ENCODE measurements at places on chromosomes 6 and 20.

- DNase-seq, result no peak
Measured at GRCh38 chr6:166032366-166033200, 135.1 kb downstream of the TBXT start.

DNA sequence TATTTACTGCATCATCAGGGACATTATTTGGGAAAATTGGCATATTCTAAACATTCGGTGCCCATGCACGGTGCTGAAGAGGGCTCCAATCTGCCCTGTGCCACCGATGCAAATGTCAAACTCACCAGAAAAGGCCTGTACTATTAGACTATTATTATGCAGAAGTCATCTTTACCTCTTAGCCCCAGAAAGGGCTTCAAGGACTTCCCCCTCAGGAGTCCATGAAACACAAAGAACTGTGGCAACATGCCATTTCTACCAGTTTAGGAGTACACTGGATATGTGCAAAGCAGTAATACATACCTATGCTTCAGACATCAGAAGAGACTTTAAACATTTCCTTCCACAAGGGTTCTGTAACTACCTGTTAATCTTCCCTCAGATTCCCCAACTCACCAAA is 8.6 kb downstream of the DIDO1 start:
- no peak for DNase-seq

DNA sequence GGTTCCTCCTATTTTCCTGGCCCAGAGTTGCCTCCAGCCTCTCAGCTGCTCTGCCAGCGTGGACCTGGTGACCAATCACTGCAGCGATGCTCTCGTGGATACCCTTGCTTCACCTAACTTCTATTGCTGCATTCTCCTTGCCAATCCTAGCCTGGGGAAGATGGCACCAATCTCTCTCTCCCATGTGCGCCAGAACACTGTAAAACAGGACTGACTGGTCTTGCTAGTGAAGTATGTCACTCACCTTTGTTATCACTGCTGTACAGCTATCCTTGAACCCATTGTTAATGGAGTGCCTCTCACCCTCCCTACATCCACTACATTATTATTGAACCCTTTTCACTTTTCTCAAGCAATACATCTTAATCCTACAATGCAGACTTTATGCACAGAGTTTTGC is 80.1 kb downstream of the LYRM4 start:
- no peak for DNase-seq

DNA sequence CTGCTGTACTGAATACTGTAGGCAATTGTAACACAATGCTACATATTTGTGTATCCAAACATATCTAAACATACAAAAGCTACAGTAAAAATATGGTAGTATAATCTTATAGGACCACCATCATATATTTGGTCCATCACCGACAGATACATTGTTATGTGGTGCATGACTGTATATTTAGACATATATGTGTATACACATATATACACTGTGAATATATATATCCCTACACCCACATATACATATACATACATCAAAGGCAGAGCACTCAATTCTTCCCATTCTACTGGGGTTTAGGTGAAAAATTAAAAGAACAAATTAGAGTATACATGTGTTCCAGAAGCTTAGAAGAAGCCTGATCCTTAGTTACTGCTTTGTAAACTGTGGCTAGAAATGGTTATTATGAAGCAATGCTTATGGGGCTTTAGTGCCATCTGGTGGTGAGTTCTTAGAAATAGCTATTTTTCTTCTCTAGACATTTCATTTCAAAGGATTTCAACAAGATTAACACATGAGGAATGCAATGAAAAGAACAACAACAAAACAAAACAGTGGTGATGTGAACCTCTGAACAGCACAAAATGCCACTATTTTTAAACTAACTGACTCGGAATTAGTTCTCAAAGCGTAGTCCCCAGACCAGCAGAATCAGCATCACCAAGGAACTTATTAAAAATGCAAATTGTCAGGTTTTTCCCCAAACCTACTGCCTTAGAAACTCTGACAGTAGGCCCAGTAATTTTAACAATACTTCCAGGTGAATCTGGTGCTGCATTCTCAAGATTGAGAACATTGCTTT is 38.0 kb downstream of the PKHD1 start:
- DNase-seq, result no peak

GRCh38 chr20:55142932-55143331 is 667.5 kb downstream of the DOK5 start:
- no peak for DNase-seq

- no peak for DNase-seq
Measured at GRCh38 chr6:127243501-127243900, 23.2 kb upstream of the RNF146 start.

DNA sequence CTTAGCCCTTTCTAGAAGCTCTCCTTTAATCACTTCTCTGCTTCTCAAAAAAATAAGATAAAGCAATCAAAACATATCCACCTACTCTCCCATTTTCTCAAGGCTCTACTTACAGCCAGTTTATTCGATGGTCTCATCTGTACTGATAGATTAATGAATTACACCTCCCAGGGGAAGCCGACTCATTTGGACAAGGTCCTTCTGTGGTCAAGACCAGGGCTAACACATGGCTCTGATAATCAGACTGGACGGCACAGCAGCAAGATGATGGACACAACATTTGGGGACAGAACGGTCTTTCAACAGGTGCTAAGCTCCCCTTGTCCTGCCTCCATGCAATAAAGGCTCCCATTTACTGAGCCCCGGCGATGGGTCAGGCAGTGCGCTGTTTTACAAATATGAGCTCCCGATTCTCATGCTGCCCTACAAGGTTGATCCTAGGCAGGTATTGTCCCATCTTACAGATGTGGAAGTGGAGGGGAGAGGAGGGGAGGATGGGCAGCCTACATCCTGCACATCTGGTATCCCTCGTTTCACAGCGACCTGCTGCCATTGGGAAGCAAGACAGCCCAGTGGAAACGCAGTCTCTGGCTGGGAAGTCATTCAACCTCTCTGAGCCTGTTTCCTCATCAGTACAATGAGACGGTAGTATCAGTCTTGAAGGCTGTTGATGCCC is 15.7 kb downstream of the CPNE5 start:
- DNase-seq, result no peak

GRCh38 chr6:16568128-16568527 is 193.1 kb downstream of the ATXN1 start:
- DNase-seq, result no peak

- DNase-seq, result no peak
Measured at GRCh38 chr20:53224851-53225250, 252.7 kb downstream of the TSHZ2 start.

DNA sequence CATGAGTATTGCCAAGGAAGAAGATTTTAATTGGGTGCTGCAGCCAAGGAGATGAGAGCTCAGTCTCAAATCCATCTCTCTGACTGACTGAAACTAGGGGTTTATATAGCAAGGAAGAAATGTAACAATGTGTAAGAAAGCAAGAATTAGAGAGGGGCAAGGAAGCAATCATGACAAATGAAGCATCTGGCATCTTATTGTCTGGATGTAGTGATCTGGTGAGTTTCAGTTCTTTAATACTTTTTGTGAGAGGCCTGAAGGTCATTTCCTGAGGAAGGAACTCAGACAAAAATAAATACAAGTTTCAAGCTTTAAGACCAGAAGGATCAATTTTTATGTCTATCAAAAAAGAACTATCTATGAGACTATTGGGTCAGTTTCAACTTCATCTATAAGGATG is 64.2 kb downstream of the HTR1E start:
- DNase-seq, result no peak

GRCh38 chr6:3347826-3348225 is 89.1 kb downstream of the PSMG4 start:
- DNase-seq, result no peak

DNA sequence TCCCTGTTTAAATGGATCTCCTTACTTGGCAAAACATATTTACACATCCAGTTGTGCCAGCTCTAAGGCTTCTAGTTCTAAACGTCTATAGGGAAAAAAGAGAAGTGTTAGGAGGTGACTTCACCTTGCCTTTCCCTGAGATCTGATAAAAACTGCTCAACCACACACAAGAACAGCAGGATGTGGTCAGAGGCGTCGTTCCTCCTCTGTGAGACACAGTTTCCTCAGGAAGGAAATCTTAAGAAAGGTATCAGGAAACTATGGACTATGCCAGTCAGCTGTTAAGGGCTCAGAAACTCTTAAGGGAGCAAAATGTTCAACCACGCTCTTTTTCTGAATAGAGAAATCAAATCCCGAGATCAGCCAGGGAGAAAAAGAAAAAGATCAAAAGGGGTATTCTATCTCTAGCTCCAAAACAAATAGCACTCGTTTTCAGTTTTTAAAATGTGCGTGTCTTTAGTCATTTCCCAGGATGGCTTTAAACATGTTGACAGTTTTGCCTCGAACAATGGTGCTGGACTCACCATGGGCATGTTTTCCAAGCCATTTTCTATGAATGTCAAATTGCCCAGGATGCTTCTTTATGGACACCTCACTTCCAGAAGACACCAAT is 154.5 kb downstream of the HACE1 start:
- DNase-seq, result no peak

- no peak for DNase-seq
Measured at GRCh38 chr6:44829836-44830235, 442.3 kb downstream of the CDC5L start.

- no peak for DNase-seq
Measured at GRCh38 chr20:10984294-10984693, 310.5 kb upstream of the JAG1 start.

DNA sequence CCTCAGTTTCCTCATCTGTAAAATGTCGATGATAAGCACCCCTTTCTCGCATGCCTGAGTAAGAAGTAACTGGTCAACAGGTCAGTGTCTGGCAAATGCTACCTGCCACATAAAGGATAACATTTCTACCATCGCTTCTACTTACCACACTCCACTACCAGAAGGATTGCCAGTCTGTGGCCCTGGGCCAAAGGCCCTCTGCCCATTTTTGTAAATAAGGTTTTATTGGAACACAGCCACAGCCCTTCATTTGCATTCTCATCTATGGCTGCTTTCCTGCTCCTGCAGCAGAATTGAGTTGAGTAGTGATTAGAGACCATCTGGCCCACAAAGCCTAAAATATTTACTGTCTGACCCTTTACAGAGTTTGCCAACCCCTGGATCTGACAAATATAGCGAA is 121.8 kb downstream of the TOX2 start:
- DNase-seq, result no peak

- no peak for DNase-seq
Measured at GRCh38 chr20:43913291-43914025, 1.2 kb upstream of the TOX2 start.

DNA sequence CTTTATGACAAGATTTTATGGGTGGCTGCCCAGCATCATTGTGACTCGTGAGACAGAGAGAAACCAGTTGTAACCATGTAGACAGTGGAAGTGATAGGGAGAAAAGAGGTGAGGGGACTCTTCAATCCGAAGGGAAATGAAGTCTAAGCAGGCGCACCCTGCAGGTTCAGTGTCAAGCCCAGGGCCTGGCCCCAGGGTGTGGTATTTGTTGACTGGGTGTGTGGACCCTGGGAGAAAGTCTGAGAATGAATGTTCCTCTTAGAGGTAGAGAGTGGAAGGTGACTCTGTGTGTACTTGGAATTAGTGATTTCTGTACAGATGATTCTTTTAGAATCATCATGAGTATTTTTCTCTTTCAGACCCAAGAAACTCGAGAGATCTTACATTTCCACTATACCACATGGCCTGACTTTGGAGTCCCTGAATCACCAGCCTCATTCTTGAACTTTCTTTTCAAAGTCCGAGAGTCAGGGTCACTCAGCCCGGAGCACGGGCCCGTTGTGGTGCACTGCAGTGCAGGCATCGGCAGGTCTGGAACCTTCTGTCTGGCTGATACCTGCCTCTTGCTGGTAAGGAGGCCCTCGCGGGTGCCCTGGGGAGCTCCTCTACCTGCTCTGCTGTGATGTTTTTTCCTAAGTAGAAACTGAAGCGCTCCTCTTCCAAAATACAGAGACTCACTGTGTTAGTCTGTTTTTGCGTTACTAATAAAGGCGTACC is 68.0 kb downstream of the PTPN1 start:
- no peak for DNase-seq

DNA sequence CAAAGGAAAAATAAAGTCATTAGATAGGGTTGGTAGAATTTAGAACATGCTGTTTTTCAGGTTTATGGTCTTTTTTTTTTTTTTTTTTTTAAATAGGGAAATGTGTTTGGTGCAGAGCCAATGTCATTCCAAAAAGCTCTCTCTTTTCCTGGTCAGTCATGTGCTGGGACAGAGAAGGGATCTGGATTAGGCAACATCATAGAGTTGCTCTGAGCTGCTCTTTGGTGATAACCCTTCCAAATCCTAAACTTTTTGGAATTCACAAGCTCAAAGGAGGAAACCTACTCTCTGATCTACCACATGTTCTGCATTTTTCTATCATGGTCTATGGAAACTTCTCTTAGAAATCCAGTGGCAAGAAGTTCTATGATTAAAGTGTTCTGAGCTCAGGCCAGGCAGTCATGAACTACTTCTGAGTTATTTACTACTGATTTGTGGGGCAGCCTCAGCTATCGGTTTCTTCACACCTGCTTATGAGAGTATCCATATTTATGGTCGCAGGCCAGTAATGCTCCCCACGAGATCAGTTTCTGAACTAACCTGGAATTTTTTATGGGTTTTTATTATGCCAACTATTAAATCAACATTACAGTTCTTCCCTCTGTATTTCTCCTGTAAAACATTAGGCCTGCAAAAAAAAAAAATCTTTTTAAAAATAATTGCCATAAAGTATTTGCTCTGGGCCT is 4.8 kb downstream of the EDN1 start:
- no peak for DNase-seq

GRCh38 chr20:17480696-17481095 is 50.5 kb downstream of the BFSP1 start:
- no peak for DNase-seq

DNA sequence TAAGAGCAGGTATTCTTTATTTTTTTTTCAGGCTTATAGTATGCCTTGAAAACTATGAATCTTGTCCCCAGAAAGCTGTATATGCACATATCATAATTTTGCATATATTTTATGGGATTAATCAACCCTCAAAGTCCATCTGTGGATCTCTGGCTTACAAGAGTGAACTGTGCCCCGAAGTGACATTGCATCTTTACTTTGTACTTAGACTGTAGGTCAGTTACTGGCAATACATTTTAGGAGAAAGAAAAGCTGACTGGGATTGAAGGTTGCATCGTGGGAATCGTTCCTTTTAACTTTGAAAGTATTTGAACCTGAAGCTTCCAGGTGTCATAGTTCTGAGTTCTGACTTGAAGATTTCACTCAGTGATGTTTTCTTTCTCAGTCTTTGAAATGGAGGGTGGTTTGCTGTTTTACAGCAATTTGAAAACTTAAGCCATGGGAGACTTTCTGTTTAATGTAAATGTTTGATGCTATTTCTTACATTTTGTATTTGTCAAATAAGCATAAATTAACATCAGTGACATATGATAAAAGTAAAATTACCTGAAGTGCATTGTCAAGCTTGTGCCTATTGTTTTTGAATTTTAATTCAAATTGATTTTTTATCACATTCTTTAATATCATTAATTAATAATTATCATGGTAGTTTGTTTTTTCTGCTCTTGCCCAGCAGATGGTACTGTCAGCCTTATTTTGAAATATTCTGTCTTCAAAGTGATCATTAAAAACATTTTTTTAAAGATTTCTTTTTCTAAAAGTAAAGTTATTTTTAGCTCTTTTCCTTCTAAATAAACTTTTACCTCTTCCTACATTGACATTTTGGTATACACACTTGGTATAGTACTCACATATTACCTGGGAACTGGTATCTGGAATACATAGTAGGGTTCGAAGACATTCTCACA is 29.0 kb downstream of the L3MBTL3 start:
- DNase-seq, result no peak
